ENCODE measurements at places on chromosomes 12 and 14.

GRCh38 chr14:33404054-33404453 is 465.4 kb downstream of the NPAS3 start:
- no peak for DNase-seq

DNA sequence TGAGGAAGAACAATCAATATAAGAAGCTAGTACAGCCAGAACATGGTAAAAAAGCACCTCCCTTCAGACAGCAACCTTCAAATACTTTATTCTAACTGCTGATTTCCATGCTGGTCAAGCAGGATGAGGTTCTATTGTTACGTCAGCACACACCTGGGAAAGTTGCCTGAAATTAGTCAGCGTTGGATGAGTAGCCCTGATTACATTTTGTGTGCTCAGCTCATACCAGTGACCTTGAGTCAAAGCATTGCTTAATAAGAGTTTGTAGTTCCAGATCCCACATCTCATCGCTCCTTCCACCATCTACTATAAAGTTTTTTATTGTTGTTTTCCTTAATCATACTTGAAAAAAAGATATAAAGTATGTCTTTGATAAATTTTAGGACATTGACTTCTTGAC is 361.5 kb downstream of the EGLN3 start:
- DNase-seq: no peak

- DNase-seq: no peak
Measured at GRCh38 chr12:28132398-28132797, 57.9 kb upstream of the CCDC91 start.

- DNase-seq: no peak
Measured at GRCh38 chr12:120473807-120474615, 4.5 kb upstream of the SRSF9 start.

DNA sequence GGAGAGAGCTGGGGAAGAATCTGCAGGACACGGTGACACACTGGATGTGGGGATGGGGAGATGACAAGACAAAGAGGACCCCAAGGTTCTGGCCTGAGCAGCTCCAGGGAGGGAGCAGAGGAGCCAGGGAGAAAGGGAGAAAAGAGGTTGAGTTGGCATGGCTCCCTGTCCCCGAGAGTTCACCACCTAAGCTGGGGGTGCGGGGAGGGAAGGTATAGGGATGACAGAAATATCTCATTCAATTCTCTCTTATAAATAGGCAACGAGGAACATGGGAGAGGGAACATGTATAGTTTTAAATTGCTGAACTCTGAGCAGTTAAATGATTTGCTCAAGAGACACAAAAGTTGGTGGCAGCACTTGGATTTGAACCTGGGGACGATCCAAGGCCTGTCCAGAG is 85.1 kb downstream of the CMKLR1 start:
- no peak for DNase-seq

- no peak for DNase-seq
Measured at GRCh38 chr14:105357626-105358025, 40.7 kb upstream of the TEX22 start.

GRCh38 chr14:55399852-55400251 is 11.8 kb downstream of the ATG14 start:
- DNase-seq: no peak

All from eye (tissue), 1 donor.